ENCODE measurements at places on chromosomes 7 and 10. TPM values are rescaled to one million over a fixed set of nuclear protein-coding genes. Genes with fewer than 3 reads are reported as not detected.

METTL27 gene
- total RNA-seq: 3.5 TPM

TUBAL3 gene
- 2.5 TPM for total RNA-seq

TAS2R3 gene
- total RNA-seq: 10.4 TPM

MMD2 gene
- 32.0 TPM for total RNA-seq

FIS1 gene
- 228 TPM for total RNA-seq

VPS50 gene
- 26.6 TPM for total RNA-seq

TMEM196 gene
- total RNA-seq: 0.12 TPM

- H3K27me3 ChIP-seq: no peaks in the 10 kb centered on the region
- DNase-seq: no peak
- no peak overlapping the region for H3K4me3 ChIP-seq
- H3K4me1 ChIP-seq: peaks cover 22% of the 10 kb centered on the region
Measured at GRCh38 chr10:71272056-71272771, 46.8 kb upstream of the SLC29A3 start.

GRCh38 chr7:135672560-135673359 lies 10.4 kb downstream of the STMP1 start:
- peak; percentile 65 for DNase-seq
- H3K27ac ChIP-seq: peak overlapping the region; percentile 37
- no peak overlapping the region for H3K4me3 ChIP-seq
- H3K36me3 ChIP-seq: no peaks in the 10 kb centered on the region
- H3K27me3 ChIP-seq: no peaks in the 10 kb centered on the region

DNA sequence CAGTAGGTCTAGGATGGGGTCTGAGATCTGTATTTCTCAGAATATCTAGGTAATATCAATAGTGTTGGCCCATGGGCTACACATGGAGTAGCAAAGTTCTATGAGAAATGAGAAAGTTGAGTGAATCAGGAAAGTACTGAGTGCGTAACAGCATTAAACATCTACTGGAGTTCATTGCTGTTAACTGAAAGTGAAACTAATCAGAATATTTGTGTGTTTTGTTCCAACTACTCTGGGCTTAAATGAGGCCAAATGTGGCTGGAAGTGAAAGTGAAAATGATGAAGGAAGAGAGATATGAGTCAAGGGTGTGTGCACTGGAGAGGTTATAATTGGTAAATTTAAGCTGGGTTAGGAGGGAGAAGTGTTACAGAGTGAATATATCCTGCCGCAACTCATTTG lies 46.5 kb downstream of the TMEM106B start:
- no peak overlapping the region for H3K27ac ChIP-seq
- no peaks in the 10 kb centered on the region for H3K36me3 ChIP-seq
- H3K4me3 ChIP-seq: no peak overlapping the region
- H3K27me3 ChIP-seq: no peaks in the 10 kb centered on the region
- DNase-seq: no peak

DNA sequence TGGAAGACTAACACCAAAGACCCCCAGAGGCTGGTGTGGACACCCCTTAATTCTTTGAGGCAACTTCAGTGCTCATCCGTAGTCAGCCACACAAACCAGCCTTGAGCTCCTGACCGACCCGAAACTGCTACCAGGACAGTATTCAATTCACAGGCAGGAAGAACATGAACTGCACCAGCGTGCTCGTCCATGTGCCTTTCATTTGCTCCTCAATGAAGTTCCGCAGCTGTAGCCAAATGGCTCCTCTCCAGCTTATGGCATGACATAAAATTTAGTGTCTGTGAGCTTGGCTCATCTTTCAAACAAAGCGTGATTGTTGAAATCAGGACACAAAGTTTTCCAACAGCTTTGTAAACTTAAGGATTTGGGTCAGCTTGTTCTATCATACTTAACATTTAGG lies 144.1 kb upstream of the FAM171A1 start:
- no peaks in the 10 kb centered on the region for H3K27me3 ChIP-seq
- peak; percentile 72 for DNase-seq
- H3K4me3 ChIP-seq: no peak overlapping the region
- no peak overlapping the region for H3K27ac ChIP-seq
- no peaks in the 10 kb centered on the region for H3K36me3 ChIP-seq
- no peaks in the 10 kb centered on the region for H3K4me1 ChIP-seq

- H3K4me1 ChIP-seq: no peaks in the 10 kb centered on the region
- H3K36me3 ChIP-seq: no peaks in the 10 kb centered on the region
- DNase-seq: no peak
Measured at GRCh38 chr7:8881916-8882315, 448.5 kb downstream of the NXPH1 start.

GRCh38 chr7:108145401-108145800 lies 15.2 kb upstream of the LAMB4 start:
- no peaks in the 10 kb centered on the region for H3K4me1 ChIP-seq
- no peak overlapping the region for H3K27ac ChIP-seq
- no peaks in the 10 kb centered on the region for H3K27me3 ChIP-seq
- no peaks in the 10 kb centered on the region for H3K36me3 ChIP-seq
- H3K4me3 ChIP-seq: no peak overlapping the region
- DNase-seq: no peak

GRCh38 chr10:24883176-24883575 lies 69.2 kb downstream of the PRTFDC1 start:
- H3K27ac ChIP-seq: no peak overlapping the region
- no peaks in the 10 kb centered on the region for H3K27me3 ChIP-seq
- DNase-seq: no peak
- no peaks in the 10 kb centered on the region for H3K4me1 ChIP-seq
- no peak overlapping the region for H3K4me3 ChIP-seq

DNA sequence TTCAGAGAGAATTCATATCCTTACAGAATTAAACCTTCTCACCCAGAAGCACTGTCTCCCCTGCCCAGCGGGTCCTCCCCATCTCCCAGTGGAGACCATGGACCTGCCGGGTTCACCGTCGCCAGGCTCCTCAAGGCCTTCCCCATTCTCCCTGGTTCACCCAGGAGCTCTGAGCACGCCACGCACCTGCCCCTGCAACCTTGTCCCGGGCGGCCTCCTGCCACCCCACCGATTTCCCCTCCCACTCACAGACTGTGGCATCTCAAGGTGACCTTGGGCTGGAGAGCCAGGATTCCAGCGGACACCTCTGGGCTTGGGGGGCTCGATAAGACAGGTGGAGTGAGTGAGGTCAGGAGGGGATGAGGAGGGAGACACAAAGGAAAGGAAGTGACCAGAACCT lies 135.3 kb downstream of the PTPRN2 start:
- no peak overlapping the region for H3K27ac ChIP-seq
- H3K36me3 ChIP-seq: no peaks in the 10 kb centered on the region
- DNase-seq: no peak
- no peak overlapping the region for H3K4me3 ChIP-seq

DNA sequence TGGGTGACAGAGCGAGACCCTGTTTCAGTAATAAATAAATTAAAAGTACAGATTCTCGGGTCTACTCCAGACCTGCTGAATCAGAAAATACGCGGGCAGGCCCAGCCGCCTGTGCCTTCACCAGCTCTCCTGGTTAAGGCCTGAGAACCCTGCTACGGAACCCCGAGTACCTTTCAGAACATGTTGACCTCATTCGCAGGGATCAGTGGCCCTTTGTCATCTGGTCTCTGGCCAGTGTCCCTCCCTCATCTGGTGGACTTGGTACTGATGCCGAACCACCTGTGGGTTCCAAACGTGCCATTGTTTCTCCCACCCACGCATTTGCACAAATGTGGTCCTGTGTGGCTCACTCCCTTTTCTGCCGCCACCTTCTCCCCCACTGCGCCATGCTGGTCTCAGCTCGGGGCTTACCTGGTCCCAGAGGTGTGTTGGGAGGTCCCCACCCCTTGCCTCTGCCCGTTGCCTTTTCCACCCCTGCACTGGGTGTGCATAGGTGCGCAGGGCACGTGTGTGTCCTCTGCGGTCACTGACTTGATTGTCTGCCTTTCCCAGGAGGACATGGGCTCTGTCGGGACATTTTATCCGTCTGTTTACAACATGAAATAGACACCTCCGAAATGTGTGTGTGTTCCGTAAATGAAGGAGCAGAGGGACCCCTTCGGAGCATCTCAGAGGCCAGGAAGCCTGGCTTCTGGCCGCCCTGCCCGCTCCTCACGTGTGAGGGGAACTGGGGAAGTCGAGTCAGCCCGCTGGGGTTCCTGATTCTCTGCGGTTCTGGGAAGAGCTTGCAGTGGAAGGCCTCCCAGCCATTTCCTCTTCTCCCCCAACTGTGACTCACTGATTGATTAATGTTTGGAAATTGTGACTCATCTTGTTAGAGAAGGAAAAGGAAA lies 135.2 kb downstream of the CUX1 start:
- H3K36me3 ChIP-seq: no peaks in the 10 kb centered on the region
- peak overlapping the region; percentile 7 for H3K27ac ChIP-seq
- H3K27me3 ChIP-seq: no peaks in the 10 kb centered on the region
- no peak for DNase-seq

Data from testis (tissue), 5 donors.